ENCODE measurements at places on chromosomes 1 and 21. TPM values are rescaled to one million over a fixed set of nuclear protein-coding genes. Genes with fewer than 3 reads are reported as not detected.

DNA sequence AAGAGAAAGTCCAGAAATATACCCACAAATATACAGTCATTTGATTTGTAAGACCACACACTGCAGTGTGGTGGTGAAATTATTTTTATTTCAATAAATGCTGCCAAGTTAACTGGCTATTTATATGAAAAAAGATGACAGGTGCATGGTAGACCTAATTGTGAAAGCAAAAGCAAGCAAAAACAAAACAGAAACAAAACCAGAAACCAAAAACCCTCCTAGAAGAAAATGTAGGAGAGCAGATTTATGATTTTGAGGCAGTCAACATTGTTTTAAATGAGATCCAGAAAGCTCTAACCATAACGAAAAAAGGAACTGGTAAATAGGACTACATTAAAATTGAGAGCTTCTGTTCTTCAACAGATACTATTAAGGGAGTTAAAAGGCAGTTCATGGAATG, 303.6 kb downstream of the PRDM2 start:
- no peak for DNase-seq

Gene LCE1F
- total RNA-seq = not detected

DNA sequence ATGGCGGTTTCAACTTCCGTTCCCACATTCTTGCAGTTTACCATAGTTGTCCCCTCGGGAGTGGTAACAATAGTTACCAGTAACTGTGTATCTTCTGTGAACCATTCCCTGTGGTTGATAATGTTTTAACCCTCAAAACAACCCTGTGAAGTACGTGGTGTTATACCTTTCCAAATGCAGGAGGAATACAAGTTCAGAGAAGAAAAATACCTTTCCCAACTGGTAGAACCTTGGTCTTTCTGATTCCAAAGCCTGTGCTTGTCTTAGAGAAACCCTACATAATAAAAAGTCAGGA, 789 bp downstream of the BTF3L4 start:
- DNase-seq = no peak

GRCh38 chr1:24463776-24464735, 38.6 kb upstream of the RCAN3 start:
- DNase-seq = no peak

Gene ALG14
- total RNA-seq = 9.8 TPM

Gene AGBL4
- not detected for total RNA-seq

Gene CYP4A22
- not detected for total RNA-seq

Gene TMEM9
- total RNA-seq = 23.4 TPM

DNA sequence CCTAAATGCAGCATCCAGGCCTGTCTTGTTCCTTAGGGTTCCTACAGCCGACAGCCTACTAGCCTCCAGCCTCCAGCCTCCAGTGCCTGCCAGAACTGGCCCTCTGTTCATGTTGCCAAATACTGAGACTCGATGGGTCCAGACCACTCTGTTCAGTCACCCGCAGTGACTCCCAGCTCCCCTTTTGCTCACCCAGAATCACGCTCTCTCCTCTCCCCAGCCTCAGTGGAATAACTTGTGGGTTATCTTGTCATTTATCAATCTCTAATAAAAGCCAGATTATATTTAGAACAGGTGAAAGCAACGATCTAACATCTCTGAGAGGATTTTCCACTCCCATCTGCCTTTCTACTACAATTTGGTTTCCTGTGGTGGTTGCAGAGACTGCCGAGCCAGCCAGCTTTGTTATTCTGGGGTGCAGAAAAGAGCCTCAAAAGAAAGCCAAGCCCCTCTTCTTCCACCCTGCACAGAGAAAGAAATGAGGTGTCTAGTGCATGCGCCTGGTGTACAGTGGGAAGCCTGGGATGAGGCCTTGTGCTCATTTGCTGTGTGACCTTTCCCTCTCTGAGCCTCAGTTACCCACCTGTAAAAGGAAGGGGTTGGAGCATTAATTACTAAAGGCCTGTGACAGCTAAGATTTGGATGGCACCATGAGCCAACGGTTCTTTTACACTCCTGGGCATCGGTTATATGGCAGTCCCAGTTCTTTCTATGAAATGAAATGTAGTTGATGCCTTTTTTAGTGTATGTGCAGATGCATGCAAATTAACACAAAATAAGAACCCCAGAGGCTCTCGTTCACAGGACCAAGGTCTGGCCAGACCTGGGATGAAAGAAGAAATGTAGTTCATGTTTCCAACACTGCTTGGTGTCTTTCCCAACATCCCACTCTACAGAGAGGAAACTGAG, 42.9 kb upstream of the ID3 start:
- DNase-seq = no peak

Gene PKP1
- total RNA-seq = 0.18 TPM

- DNase-seq = no peak
Observed at GRCh38 chr1:200969726-200970561, 53.6 kb downstream of the KIF21B start.

- DNase-seq = no peak
Observed at GRCh38 chr1:199102239-199102638, 463.4 kb downstream of the PTPRC start.

DNA sequence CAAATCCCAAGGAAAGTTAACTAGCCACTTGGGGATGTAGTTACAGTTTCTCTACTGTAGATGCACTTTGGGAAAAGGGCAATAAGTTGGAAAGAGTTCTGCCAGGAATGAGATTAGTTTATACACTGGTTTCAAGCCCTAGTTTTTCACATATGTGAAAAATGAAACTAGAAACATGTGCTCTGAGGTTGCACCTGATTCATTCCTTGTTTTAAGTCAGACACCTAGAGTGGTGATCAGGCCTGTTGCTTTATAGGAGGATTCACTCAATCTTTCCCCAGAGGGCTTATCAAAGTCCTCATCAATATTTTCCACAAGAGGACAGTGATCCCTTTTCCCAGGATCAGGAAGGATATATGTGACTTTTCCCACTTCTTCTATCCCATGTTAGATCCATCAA, 515.9 kb upstream of the PKN2 start:
- DNase-seq = no peak

GRCh38 chr1:82279241-82279640, 478.5 kb downstream of the ADGRL2 start:
- DNase-seq = no peak

GRCh38 chr1:216216305-216216704, 206.9 kb downstream of the USH2A start:
- DNase-seq = no peak

DNA sequence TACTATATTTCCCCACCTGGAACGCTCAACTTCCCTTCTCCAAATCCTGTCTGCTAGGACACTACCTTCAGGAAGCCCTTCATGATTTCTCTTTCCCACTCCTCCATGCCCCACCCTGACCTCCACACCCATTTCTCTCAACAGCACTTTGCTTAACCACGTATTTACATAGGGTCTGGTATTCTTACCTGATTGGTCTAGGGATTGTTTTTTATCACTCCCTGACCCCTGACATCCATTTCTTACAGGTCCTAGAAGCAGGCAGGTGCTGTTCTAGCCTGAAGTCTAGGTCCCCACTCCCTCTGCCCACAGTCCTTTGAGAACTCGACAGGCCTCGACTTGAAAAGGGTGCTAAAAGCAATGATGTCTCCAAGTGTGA, 47.5 kb downstream of the DMAP1 start:
- peak; percentile 66 for DNase-seq

DNA sequence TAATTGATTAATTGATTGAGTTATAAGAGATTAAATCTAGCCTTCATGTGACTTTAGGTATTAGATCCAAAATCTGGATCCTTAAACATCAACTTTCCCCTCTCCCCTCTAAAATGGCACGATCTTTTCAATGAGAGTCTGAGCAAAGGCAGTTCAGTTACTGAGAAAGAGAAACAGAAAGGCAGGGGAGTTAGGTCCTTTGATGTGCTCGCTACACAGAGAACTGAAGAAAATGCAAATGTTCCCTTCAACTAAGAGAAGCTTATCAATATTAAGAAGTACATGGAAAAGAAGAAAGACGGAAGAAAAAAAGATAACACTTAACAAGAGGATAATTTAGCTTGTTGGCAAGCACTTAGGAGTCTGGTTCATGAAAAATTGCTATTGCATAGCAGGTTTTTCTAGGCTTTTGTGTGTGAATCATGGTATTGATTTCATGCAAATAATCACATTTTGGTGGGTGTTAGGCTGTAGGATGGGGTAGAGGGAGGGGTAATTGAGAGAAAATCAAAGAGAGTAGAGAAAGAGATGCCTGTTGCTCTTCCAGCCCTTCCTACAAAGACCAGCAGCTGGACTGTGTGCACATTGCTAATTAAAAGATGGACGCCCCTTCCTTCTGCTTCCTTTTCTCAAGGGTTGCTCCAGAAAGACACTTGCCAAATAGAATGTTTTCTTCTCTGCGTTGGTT, 307.6 kb upstream of the PLXNA2 start:
- DNase-seq = no peak

DNA sequence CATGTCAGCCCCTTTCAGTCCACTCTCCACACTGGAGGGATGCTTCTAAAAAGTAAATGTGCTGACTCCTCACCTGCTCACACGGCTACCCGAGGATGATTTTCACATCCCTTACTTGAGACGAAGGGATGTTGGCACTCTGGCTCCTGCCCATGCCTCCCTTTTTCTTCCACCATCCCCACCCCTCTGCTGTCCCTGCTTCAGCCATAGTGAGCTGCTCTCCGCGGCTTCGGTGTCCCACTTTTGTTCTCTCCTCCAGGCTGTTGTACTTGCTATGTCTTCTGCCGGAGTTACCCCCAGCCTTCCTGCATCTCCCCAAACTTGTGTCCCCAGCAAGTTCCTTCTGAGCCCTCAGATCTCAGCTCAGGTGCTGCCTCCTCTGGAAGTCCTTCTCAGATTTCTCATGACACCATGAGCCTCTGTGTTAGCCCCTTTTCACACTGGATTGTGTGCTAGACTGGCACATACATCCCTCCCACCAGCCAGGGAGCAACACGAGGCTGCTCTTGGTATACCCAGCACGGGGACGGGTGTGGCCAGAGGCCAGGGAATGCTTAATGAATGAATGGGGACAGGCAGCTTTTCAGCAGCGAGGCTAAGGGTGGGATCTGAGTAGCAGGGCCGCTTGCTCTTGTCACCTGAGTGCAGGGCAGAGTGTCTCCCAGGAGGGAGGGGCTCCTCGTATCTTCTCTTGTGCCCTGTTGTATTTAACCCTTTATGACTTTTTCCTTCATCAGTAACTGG, 1.3 kb downstream of the ACOT11 start:
- no peak for DNase-seq

Gene CACNA1S
- not detected for total RNA-seq

Gene PTPN14
- total RNA-seq = 6.8 TPM

DNA sequence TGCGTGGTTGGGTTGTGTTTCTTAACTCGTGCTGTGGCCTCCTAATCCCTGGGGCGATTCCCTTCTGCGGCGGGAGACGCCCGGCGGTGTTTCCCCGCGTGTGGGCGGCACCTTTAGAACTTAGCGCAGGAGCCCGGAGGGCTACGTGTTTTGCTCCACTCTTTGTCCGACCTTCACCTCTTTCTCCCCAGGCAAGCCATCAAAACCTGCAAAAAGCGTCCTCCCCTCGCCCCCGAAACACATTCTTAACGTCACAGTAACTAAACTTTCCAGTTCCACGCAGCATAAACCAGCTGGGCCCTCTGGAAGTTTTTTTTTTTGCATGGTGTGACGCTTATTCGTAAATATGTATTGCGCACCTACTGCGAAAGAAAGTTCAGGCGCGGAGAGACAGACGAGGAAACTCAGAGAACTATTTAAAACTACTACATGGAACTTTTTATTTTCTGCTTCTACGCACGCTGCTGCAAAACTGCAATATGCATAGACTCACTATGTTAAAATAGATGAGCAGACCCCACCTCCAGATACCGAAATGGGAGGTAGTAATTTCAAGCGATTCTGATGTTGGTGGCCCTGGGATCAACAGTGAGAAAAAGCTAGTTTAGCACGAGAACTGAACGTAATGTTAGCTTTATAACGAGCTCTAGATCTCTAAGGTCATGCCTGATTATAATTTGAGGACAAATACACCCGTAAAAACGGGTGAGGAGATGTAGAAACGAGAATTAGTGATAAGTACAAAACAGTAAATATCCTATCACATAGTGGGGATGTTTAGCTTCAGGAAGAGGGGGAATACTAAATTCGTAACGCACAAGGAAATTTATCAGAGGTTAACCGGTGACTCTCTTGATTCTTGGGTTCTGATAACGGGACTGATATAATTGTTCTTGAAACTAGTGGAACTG, 920 bp downstream of the MTR start:
- no peak for DNase-seq

DNA sequence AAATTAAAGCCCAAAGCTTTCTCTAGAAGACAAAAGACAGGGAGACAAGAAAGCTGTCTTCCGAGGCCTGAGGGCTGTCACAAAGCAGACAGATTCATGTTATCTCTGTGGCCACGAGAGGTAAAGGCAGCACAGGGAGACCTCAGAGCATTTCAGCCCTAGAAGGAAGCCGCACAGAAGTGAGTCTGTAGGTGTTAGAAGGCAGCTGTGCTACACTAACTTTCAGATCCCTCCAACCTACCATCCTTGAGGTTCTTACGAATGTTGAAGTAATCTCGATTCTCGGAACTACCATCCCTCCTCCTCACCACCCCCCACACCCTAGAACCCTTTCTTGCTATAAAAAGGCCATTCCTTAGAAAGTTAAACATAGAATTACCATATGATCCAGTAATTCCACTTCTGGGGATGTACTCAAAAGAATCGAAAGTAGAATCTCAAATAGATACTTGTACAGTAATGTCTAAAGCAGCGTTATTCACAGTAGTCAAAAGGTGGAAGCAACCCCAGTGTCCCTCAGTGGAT, 21.5 kb upstream of the LYST start:
- DNase-seq = no peak

DNA sequence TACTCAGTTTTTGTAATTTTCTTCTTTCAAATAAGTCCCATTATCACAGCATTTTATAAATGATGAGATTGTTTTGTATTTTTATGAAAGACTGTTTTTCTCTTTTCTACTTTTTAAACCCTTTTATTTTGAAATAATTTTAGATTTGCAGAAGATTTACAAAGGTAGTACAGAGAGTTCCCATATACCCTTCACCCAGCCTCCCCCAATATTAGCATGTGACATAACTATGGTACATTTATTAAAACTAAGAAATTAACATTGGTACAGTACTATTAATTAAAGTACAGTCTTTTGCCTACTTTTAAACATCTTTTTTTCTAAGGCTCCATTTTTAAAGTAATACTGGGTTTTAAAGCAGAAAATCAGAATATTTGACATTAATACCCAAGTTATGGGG, 35.6 kb upstream of the LAMC2 start:
- no peak for DNase-seq

- peak; percentile 94 for DNase-seq
Observed at GRCh38 chr1:8848663-8849386, 29.7 kb downstream of the ENO1 start.

GRCh38 chr1:106554294-106554693, 502.2 kb upstream of the PRMT6 start:
- no peak for DNase-seq

All from left colon (tissue), 2 donors.